ENCODE measurements at places on chromosomes 6 and 20. TPM values are rescaled to one million over a fixed set of nuclear protein-coding genes. Genes with fewer than 3 reads are reported as not detected.

The CAPN11 gene
- total RNA-seq, result 0.31 TPM

DNA sequence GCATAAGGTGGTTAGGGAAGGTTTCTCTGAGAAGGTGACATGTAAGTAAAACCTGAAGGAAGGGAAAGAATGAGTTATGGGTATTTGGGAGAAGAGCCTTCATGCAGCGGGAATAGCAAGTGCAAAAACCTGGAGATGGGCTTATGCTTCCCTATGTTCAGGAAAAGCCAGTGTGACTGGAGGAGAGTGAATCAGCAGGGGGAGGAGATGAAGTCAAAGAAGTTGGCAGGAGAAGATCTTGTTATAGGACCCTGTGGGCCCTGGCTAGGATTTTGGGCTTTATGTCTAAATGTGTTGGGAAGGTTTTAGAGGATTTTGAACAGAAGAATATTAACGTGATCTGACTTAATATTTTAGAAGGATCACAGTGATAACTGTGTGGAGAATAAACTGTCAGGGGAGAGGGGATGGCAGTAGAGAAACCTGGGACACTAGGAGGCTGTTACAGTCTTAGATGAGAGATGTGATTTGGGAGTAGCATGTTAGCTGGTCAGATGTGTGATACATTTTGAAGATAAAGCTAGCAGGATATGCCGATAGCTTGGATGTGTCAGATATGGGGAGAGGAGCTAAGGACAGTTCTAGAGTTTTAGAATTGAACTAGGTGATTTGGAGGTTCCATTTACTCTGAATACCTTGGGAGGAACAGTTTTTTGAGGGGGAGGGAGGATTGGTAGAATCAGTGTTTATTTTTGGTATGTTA, 41.0 kb downstream of the PHF3 start:
- no peak for DNase-seq

The ME1 gene
- 31.3 TPM for total RNA-seq

- DNase-seq, result no peak
Observed at GRCh38 chr6:105181981-105182515, 2.2 kb upstream of the POPDC3 start.

- DNase-seq, result no peak
Observed at GRCh38 chr20:33859157-33859695, 48.1 kb downstream of the CHMP4B start.

DNA sequence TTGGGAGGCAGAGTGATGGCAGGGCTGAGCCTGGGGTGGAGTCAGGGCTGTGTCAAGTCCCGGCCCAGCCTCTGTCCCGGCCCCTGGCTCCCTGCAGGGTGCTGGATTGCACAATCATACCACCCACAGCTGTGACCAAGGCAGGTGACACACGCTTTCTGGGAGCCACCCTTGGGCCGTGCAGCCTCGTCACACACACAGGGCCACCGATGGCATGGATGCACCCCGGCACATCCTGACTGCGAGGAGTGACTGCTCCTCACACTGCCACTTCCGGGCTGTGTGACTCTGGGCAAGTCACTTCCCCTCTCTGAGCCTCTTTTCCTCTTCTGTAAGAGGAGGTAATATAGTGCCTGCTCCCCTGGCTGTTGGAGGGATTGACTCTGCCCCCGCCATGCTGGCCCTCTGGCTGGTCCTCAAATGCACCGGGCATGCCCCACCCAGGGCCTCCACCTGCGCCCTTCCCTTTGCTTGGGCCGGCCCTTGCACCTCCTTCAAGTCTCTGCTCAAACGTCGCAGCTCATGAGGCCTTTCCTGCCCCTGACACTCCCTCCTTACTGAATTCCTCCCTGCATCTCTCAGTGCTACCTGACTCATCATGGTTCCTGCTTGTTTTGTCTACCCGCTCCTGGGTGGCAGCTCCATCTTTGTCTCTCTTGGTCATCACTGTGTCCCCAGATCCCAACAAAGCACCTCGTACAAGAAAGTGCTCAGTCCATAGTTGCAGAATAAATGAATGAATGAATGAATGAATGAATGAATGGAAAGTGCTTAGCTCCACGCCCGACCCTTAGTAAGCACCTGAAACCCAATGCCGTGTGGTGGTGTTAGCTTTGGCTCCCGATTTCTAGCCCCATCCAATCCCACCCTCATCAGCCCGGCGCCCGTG, 93.5 kb downstream of the CEBPB start:
- peak; percentile 38 for DNase-seq

- DNase-seq, result peak; percentile 19
Observed at GRCh38 chr6:127690092-127690491, 113.1 kb downstream of the C6orf58 start.

The PRKN gene
- 11.6 TPM for total RNA-seq

The RAET1L gene
- total RNA-seq, result not detected

The GCLC gene
- total RNA-seq, result 7.8 TPM

Measured in myocyte (in vitro differentiated cells).